ENCODE measurements at places on chromosomes 3 and 15.
A peak's percentile ranks its signal among the peaks of the same experiment; 100 is the strongest.

GRCh38 chr3:33808559-33808958, 10.1 kb downstream of the PDCD6IP start:
- DNase-seq, result no peak

DNA sequence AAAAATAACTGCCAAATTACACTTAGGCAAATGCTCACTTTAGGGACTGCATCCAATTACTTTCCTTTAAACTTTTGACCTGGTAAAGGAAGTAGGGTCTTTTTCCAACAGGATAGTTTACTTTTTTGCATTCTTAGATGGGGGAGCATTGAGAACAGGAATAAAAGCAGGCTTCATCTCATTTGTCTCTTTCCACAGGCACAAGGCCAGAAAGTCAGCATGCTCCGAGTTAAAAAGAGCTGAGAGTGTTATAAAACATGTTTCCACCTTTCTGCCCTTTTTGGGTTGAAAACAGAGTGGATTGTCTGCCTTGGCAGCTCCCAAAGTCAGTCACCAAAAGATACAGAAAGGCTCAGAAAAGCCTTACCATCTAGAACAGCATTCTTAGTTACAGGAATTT, 404.9 kb upstream of the ALCAM start:
- peak; percentile 37 for DNase-seq

GRCh38 chr3:131840156-131840797, 194.5 kb downstream of the CPNE4 start:
- peak; percentile 29 for DNase-seq

- DNase-seq, result no peak
These were observed 377.2 kb upstream of the SGO1 start for GRCh38 chr3:20563251-20563650.

DNA sequence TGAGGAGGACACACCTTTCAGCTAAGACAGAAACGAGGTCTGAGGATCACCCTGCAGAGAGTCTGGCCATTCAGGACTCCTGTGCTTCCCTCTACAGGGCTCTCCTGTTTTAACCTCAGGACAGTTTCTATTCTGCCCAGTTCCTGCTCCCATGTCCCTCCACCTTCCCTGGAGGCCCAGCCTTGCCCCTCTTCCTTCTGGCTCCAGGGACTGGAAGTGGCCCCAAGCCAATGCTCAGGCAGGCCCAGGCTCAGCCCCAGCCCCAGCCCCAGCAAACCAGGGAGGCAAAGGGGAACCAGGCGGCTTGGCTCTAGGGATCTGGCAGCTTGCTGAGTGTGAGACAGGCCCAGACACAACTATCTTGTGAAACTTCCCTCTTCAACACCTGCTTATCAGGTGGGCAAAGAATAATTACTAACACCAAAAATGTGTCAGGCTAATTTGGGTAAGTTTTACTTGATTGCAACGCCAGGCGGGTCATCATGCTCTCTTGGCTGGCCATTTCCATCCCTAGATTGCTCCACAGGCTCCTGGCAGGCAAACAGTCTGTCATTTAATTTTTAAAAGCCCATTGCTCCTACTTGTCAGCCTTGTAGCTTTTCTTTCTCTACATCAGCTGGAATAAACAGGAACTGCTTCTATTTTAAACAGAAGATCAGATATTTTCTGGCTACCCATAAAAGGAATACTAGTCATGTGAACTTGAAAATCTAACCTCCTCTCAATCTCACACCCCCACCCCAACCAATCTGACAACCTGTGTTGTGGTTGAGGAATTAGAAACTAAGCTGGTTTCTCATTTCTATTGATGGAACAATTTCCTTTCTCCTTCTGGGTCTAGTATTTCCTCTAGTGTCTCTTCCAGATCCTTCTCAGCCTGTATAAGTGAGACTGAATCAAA, 33.5 kb downstream of the UPK1B start:
- peak; percentile 31 for DNase-seq

- DNase-seq, result no peak
These were observed 624.6 kb downstream of the ZPLD1 start for GRCh38 chr3:103059432-103059831.

GRCh38 chr3:13403213-13403819, 16.8 kb downstream of the NUP210 start:
- DNase-seq, result no peak

- no peak for DNase-seq
These were observed 34.2 kb upstream of the ACAD9 start for GRCh38 chr3:128845119-128845777.

- DNase-seq, result no peak
These were observed 6.3 kb downstream of the STAG1 start for GRCh38 chr3:136745916-136746315.

- no peak for DNase-seq
These were observed 426.3 kb downstream of the AGBL1 start for GRCh38 chr15:86505951-86506350.

- no peak for DNase-seq
These were observed 61.4 kb downstream of the LRRK1 start for GRCh38 chr15:100980410-100981046.

GRCh38 chr15:63072809-63073277, 30.3 kb downstream of the TPM1 start:
- DNase-seq, result no peak

DNA sequence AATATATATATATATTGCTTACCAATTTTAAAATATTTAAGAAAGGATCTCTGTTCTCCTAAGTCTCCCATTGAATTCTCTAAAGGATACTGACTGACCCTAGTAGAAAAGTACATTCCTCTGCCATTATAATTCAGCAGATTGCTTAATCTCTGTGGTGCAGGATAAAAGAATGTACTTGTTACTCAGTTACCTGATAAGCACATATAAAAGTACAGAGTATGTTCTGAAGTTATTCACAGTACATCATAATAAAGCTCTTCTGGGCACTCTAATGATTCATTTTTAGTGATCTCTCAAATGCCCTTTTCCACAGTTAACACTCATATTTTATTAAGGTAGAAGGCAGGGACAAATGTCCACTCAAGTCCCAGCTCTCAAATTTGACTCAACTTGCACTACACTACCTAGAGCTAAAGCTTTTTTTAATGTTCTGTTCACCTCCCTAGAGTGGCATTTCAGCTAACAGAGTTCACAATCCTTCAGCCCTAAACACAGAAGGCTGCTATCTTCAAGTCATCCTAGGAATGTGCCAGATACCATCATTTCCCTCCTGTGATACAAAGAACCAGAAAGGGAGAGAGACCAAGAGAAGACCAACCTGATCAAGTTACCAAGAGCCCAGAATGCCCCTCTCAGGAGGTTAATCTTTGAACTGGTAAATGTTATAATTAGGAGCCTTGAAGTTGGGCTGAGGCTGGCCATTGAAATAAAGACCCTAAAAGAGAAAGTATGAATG, 53.3 kb downstream of the MEIS2 start:
- DNase-seq, result no peak

DNA sequence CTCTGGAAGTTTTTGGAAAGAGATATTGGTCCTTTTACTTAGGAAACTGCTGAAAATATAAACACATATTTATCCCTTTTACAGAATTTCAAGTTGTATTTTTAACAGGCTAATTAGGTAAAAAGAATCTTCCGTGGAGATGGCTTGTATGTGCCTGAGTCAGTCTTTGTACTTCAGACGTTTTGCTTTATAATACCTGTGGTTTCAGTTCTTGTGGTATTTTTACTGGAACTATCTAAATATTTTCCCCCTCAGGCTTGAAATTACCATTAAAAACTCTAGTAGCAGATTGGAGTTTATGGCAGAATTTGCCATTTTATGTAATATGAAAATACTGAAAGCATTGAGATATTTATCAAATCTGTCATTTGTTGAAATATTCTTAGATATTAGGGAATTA, 151.6 kb upstream of the CGNL1 start:
- DNase-seq, result no peak

GRCh38 chr3:31246293-31247062, 286.2 kb upstream of the STT3B start:
- no peak for DNase-seq

GRCh38 chr3:173660645-173661299, 263.2 kb downstream of the NLGN1 start:
- peak; percentile 64 for DNase-seq

DNA sequence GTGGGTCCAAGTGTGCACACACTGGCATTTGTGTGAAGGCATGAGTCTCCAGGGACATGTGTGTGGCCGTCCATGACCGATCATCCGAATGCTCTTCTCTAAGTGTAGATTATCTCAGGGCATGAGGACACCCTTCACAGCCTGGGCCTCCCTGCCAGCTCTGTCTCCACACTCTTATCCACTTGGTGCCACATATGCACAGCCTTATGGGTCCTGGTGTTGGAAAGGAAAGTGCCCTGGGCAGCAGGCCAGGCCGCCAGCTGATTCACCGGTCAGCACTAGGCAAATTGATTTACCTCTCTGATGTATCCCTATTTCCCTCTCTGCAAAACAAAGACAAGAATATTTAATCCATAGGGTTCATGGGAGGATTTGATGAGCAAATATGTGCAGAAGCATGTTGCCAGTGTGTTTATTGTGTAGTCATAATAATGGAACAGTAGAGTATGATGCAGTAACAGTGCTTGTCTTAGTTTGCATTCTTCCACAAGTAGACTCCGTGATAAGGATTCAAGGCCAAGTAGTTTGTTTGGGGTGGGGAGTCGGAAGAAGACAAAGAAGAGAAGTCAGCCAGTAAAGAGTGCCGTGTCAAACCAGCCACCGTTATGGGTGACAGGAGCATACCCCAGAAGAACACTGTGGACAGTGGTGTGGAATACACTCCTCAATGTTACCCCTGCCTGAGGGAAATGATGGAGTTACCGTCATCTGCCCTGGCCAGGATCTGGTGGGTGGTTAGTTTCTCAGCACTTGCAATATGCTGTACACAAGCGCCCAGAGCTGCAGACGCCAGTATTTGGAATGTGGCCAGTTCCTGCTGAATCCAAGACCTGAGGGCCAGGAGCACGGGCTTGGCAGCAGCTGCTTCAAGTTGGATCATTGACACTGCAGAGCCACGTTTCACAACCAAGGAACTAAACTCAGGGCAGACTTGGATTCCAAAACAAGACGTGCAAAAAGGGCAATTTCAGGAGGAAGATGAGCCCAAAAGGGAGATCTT, 85.1 kb downstream of the MTHFS start:
- peak; percentile 85 for DNase-seq

DNA sequence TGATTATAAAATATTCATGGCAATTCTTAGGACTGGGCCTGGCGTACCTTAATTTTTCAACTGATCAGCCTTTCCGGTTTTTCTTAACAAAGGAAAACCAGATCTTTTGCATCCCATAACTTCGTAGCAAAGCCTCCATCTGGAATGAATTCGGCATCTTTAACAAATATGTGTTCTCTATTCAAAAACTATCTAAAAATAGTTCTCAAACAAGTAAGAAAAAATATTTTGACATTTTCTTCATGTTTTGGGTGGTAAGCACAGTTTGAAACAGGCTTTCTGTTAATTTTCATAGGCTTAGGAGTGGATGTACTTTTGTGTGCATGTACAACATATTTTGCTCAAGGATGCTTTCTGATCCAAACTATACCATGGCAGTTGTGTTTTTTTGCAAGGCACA, 55.1 kb downstream of the RBMS3 start:
- no peak for DNase-seq

DNA sequence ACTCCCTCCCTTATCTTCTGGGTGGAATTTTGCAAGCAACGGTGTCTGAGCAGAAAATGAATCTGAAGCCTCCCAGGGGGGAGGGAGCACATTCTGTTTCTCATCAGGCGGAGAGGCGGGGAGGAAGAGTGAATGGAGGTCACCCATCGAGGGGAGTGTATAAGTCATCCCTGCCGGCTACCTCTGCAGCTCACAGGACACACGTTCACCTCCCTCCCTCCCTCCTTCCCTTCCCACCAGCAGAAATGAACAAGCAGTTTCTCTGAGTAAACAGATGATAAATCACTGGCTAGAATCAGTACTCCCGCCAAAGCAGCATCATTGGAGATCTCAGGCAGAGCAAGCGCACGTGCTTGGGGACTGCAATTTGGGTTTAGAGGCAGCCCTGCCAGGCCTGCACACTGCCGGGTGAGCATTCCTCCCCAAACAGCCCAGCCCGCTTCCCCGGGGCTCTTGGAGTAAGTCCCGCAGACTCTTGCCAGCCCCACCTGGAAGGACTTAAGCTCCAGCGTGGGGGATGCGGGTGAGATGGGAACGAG, 38.3 kb downstream of the CPN2 start:
- DNase-seq, result peak; percentile 91

- no peak for DNase-seq
These were observed 25.3 kb upstream of the SLC28A1 start for GRCh38 chr15:84859144-84859543.

DNA sequence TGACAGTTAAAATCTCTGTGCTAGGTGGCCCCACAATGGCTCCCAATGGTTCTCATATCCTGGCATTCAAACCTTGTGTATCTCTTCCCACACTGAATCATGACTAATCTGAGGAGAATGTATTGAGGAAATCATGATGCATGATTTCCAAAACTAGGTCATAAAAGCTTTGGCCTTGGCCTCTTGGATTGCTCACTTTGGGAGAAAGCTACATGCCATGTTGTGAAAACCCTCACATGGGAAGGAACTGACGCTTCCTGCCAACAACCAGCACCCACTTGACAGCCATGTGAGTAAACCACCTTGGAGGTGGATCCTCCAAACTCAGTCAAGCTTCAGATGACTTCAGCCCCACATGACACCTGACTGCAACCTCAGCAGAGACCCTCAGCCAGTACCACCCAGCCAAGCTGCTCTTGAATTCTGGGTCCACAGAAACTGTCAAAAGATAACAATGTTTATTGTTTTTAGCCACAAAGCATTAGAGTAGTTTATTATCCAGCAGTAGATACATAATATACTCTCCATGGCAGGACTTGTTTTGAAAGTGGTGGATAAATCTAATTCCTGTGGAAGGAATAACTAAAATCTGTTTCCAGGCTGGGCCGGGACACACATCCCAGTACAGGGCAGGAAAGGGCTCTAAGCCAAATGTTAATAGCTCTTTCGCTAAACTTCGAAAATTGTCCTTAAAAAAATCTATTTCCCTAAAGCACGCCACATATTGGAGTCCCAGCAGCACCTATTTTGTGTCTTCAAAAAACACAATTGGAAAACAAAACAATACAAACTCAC, 1.0 kb upstream of the ZNF620 start:
- no peak for DNase-seq

DNA sequence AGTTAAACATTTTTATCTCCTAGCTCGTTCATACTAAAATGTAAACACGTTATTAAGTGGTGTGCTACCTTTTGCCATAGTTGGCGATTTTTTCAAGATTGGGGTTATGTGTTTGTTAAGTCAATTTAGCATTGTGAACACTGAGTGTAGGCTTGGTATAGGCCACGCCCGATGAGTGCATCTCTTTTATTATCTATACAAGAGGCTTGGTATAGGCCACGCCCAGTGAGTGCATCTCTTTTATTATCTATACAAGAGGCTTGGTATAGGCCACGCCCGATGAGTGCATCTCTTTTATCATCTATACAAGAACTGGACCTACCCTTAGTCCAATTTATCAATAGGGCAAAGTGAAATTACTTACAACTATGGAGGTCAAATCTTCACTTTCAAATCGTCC, 70.4 kb downstream of the NIPA2 start:
- no peak for DNase-seq

Data from NCI-H446 treated with DMSO at 0.1 percent for 48 hours (cell line).